ENCODE measurements at places on chromosomes 3 and 15.

- no peak for DNase-seq
Observed at GRCh38 chr3:76834657-76835056, 205.2 kb upstream of the ROBO2 start.

- no peak for DNase-seq
Observed at GRCh38 chr15:70505411-70505919, 257.9 kb downstream of the UACA start.

GRCh38 chr3:117238806-117239205, 529.2 kb downstream of the TUSC7 start:
- no peak for DNase-seq

DNA sequence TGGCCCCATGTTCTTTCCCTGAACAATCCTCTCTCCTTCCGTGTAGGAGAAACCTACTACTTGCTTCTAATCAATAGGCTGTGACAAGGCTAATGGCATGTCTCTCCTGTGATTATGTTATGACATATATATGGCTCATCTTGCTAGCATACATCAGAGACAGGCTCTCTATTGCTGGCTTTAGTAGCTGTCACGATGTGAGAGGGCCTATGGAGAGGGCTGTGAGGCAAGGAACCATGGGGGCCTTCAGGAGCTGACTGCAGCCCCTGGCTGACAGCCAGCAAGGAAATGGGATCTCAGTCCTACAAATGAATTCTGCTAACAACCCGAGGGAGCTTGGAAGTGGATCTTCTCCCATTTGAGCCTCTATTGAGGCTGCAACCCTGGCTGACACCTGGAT, 96.3 kb downstream of the EOMES start:
- no peak for DNase-seq

DNA sequence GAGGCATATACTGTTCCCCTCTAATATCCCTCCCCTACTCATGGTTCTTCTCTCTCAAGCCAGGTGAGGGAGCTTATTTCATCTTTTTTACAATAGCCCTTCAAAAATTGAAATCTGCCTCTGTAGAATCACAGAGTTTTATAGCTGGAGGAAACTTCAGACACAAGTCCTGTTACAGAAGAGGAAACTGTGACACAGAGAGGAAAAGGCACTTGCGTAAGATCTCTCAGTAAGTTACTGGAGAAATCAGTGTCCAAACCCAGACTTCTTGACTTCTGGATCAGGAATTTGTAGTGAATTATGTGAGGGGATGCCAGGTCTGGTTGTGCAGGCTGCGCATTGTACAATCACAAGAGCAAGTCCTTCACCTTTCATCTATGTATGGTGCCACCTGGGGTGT, 4.6 kb downstream of the FGD5 start:
- DNase-seq: no peak

GRCh38 chr3:24937780-24938179, 443.1 kb upstream of the THRB start:
- no peak for DNase-seq

Data from CD4-positive, alpha-beta T cell treated with Interleukin-12 subunit alpha and Interleukin-12 subunit beta, for 1 hour (primary cell).